Nephron progenitor cell (in vitro differentiated cells): ENCODE measurements at places on chromosomes 16 and 17.

DNA sequence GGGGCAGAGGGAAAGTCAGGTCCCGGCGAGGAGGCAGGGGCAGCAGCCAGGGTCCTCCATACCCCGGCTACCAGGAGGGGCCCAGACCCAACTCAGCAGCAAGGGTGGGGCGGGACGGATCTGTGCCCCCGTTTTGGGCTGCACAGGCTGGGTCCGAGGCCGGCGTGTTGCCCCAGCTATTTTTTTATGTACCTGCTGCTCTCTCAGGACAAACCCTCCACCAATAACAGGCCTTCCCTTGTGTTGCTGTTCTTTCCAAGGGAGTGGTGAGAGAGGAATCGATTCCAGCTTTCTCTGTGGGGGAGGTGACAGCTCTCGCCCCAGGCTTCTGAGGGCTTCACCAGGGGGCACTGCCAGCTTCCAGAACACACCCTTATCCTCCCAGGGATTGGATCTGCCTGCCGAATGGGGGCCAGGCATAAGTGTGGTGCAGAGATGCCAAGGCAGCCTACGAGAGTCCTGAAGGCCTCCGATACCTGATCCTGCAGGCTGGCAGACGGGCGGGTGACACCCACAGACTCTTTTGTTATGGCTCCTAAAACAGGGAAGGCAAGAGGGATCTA lies 22.3 kb downstream of the RTN4RL1 start:
- DNase-seq, result no peak

DNA sequence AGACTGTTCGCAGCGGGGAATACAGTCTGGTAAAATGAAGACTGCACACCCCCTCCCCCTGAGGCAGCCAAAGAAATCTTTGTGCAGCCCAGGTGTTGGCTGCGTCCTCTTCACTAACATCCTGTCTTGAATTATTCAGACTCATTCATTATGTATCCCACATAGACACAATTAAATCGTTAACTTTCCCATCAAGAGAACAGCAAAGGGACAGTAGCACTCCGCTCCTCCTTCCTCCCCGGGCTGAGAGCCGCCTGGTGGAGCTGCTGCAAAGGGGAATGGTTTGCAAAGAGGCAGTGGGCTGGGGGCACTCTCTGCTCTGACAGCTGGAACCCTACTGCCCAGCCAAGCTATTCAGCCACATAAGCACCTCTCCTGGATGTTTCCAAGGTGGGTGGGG lies 290.0 kb upstream of the SOX9 start:
- DNase-seq, result peak; percentile 44

- DNase-seq, result no peak
Measured at GRCh38 chr17:676060-676700, 38.5 kb downstream of the VPS53 start.

DNA sequence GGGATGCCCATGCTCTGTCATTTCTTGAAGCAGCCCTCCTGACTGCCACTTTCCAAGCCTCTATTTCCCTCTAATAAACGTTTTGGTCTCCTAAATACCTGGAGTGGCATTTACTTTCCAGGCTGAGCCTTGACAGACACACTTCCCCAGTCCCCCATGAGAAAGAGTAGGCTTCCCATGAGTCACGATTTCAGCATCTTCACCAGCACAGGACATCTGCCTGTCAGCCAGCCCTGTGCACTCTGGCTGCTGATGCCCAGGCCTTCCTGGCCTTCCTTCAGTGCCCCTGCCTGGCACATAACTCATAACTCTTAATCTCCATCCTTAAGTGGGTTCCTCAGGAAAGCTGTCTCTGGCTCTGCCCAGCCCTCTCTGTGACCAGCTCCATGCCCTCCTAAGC lies 30.8 kb upstream of the GAS7 start:
- DNase-seq, result no peak

- no peak for DNase-seq
Measured at GRCh38 chr17:74134991-74135390, 68.5 kb upstream of the RPL38 start.

DNA sequence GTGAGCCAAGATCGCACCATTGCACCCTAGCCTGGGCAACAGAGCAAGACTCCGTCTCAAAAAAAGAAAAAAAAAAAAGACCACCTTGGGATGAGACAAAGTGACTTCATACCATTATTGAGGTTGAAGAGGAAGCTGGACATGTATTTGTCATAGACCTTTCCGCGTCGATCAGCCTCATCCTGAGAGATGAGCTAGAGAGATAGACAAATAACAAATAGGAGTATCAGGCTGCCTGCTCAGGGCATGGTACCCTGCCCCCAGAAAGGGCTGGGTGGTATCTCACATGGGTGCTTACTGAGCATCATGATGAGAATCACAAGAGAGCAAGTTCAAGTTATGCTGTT lies 22.1 kb downstream of the CNTNAP1 start:
- no peak for DNase-seq

GRCh38 chr17:47934856-47935255 lies 6.5 kb upstream of the PNPO start:
- DNase-seq, result no peak

DNA sequence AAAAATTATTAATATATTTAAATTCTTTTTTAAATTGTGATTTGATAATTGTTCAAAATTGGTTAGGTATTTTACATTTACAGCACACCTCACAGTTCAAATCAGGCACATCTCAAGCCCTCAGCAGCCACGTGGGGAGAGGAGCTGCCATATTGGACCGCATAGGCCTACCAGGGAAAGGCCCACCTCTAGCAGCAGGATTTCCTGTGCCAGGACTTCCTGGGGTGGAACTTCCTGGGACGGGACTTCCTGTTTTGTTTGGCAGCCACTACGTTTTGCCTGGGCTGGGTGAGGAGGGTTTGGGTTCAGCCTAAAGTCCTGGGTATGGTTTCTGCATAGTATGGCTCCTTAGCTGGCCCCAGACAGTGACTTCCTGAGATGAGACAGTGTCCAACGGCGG lies 298.5 kb upstream of the FOXF1 start:
- DNase-seq, result no peak

DNA sequence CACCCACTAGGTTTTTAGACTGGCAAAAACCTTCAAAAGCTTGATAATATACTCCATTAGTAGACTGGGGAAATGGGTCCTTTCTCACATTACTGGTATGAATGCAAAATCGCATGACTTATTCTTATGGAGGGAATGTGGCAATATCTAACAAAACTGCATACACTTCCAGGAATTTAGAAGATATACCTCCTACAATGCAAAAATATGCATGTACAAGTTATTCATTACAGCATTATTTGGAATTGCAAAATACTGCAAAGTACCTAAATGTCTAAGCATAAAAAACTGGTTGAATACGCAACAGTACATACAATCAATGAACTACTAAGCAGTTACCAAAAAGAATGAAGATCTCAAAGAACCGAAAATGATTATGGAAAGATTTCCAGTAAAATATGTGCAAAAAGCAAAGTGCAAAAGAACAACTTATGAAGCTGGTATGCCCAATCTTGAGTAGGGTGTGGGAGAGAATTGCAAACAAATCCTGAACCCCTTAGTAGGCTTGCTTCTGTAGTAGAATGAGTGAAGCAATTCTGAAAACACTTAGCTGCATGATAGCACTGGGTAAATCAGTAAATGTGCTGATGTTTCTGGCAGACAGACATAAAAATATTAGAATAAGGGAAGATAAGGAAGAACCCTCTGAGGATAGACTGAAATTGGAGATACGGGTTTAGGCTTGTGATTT lies 180.1 kb downstream of the PARN start:
- DNase-seq, result no peak

DNA sequence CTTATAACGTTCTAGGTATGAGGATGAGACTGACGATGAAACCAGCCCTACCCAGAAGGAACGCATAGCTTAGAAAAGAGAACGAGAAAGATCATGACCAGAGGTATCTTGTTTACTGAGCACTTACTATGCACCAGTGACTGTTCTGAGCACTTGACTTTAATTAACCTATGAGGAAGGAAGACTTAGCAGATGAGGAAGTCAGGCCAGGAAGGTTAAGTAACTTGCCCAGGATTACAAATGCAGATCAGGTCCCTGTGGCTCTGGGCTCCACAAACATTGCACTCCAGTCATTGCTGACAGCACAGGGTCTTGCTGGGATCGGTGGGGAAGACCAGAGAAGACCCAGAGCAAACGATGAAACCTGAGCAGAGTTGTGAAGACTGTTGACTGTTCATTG lies 7.1 kb downstream of the KRT13 start:
- no peak for DNase-seq

DNA sequence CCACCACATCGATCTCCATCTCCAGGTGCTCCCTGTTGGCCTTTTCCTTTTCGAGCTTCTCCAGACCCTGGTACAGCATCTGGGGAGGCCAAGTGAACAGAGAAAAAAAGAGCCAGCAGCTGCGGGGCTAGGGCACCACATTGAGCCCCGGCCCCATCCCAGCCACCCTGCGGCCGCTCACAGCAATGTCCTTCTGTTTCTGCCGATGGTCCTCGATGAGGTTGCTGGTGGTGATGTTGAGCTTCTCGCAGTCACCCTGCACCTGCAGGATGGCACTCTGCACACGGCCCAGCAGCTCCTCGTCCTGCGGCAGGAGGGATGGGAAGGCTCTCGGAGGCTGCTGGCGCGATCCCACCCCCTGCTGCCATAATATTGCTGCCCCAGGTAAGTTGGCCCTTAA lies 15.5 kb downstream of the UBALD2 start:
- no peak for DNase-seq

- DNase-seq, result no peak
Measured at GRCh38 chr17:41480136-41480535, 815 bp downstream of the KRT35 start.

- peak; percentile 8 for DNase-seq
Measured at GRCh38 chr16:64380751-64381150, 741.1 kb downstream of the CDH11 start.

DNA sequence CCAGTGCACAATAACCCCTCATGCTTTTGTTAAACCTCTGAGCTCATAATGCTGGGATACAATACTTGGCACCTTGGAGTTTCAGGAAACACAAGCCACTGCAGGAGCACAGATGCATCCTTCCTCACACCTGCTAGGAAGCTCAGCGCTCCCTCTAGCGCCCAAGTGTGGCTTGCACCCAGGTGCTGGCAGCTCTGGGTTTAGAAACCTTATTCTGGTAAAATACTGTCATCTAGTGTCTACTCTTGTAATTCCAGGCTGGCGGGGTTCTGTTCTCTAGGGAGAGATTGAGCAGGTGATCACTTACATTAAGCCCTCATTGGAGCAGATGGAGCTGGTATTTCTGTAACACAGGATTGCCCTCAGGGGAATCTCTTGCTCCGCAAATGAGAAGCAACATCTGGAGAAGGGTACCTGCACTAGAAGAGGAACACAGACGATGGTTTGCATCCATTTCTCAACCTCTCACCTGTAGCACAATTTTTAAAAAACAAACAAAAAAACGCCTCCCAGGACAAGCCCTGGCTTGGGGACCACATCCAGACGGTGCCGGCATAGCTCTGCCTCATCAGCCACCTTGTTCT lies 1.5 kb downstream of the CCL1 start:
- DNase-seq, result peak; percentile 89

DNA sequence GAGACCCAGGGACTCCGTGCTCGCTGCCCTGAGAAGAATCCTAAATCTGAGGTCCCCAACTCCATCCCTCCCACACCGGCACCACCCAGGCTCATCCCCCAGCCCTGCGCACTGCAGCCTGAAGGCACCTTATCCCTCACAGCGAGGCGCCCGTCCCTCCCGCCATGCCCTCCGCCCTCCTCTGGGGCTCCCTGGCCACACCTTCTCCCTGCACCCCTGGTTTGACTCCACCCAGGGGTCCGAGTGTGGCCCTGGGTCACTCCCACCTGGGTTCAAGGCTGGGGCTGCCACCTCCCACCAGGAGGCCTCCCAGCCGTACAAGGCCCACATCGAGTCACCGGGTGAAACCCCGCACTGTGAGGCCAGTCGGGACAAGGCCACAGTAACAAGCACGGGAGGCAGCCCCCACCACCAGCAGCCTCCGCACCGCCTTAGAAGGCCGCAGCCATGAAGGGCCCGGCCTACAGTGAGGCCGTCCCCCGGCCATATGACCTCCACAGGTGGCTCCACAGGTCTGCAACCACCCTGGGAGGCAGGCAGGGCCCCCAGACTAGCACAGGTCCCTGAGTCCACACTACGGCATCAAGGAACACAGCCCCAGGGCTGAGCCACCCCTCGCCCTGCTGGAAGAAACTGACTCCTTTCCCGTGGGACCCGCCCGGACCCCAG lies 8.3 kb downstream of the HAGH start:
- DNase-seq, result no peak

GRCh38 chr17:64533784-64534183 lies 27.0 kb downstream of the CEP95 start:
- no peak for DNase-seq

- no peak for DNase-seq
Measured at GRCh38 chr17:6027342-6028024, 42.7 kb upstream of the WSCD1 start.

- no peak for DNase-seq
Measured at GRCh38 chr17:71995590-71995989, 125.2 kb upstream of the SOX9 start.

DNA sequence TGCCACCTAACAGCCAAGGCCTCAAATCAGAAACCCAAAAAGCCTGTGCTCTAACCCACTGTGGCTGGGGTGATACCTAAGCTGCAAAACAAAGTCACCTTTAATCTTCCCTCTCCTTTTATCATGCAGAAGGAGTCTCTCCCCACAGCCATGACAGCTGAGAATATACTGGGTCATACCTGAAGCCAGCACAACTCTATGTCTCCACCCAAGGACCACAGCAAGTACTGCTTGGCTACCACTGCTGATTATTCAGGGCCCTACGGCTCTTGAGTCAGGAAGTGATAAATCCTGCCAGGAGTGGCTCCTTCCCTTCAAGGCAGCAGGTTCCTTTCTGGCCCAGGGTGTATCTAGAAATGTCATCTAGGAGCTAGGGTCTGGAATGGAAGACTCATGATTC lies 151.5 kb upstream of the TOM1L1 start:
- no peak for DNase-seq

DNA sequence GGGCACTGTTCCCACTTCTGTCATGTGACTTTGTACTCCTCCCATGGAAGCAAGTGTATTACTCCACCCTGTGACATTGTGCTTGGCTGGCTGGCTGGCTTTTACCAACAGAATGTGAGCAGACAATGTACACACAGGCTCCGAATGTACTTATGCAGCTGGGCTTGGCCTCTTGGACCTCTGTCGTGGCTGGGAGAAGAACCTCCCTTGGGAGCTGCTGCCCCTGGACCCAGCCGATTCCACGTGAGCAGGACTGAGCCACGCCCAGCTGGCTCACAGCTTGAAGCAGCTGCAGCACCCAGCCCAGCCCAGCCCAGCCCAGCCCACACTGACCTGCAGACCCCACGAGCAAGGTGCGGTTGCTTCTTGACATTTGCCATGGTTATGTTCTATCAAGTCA lies 177.5 kb downstream of the RBFOX3 start:
- no peak for DNase-seq

GRCh38 chr17:71192039-71192555 lies 928.7 kb upstream of the SOX9 start:
- DNase-seq, result no peak
